ENCODE measurements at places on chromosomes 7 and 10. TPM values are rescaled to one million over a fixed set of nuclear protein-coding genes. Genes with fewer than 3 reads are reported as not detected.

The TWIST1 gene
- 6.7 TPM for total RNA-seq

The STEAP4 gene
- not detected for total RNA-seq

The PRSS37 gene
- not detected for total RNA-seq

The ALOX5 gene
- total RNA-seq = 29.6 TPM

The A1CF gene
- not detected for total RNA-seq

The STRIP2 gene
- total RNA-seq = 40.2 TPM

The ATOH7 gene
- not detected for total RNA-seq

The GNAT3 gene
- not detected for total RNA-seq

The CNPY1 gene
- not detected for total RNA-seq
